ENCODE measurements at places on chromosomes 1 and 21.

GRCh38 chr1:218995091-218995665 lies 178.5 kb upstream of the LYPLAL1 start:
- no peak for DNase-seq

DNA sequence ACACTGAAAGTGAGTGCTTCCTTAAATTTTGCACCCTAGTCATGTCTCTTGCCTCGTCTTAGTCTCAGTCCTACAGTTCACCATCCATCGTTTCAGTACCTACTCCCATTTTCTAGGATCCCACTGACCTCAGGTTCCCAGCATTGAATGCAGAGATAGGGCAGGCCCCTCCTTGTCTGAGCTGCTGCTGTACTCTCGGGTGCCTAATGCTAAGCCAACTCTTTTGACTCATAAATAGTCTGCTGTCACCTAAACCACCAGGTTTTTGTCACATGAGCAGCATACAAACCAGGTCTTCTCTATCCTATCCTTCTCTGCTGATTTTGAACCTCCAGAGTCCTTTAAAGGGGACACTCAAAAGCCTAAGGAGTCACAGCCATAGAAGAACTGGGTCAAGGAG lies 3.0 kb downstream of the ARHGAP30 start:
- DNase-seq: no peak

DNA sequence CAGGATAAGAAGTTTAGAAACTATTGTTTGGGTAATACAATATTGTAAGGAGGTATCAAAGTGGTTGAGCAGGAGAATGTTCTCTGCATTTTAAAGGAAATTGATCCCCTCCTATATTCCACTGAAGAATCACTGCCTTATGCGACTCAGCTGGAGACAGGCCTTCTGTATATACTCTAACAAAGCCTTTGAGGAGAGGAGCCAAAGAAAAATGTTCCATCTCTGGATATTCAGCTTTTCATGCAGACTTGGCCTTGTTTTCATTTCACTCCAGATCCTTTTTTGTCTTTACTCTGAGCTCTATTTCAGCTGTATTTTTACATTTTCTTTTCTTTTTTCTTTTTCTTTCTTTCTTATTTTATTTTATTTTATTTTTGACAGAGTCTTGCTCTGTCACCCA lies 42.1 kb upstream of the S1PR1 start:
- DNase-seq: no peak

DNA sequence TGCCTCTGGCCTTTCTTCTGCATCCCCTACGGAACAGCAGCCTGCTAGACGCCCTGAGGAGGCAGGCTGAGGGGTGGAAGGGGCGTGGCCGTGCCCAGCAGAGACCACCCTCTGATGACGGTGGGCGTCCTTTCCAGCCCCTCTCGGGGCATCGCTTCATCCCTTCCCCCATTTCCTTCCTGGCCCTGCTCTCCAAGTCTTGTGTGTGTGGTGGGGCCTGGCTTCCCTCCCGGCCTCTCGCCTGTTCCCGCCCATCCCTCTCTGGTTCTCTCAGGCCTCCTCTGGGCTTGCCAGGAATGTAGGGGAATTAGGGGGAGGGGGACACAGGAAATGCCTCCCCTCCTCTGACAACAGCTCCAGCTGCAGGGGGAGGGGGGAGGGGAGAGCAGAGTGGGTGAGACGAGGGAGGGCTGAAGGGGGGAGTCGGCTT lies 51.1 kb downstream of the SKI start:
- no peak for DNase-seq
